ENCODE measurements at places on chromosomes 4 and X. TPM values are rescaled to one million over a fixed set of nuclear protein-coding genes. Genes with fewer than 3 reads are reported as not detected.
A peak's percentile ranks its signal among the peaks of the same experiment; 100 is the strongest.

DNA sequence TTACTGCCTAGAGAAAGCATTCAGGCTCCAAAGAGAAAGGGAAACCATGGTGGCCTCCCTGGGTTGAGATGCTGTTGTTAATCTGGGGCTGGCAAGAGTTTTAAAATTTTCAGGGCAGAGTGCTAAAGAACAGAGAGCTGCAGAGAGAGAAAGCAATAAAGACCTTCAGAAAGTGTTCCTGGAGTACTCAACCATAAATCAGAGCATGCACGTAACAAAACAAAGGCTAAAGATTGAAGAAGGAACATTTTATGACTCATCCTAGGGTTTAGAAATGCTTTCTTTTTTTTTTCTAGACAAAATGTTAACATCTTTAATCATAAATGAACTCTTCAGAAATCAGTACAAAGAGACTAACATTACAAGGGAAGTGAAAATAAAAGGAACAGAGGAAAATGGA lies 562.3 kb upstream of the NDST4 start:
- DNase-seq = no peak

DNA sequence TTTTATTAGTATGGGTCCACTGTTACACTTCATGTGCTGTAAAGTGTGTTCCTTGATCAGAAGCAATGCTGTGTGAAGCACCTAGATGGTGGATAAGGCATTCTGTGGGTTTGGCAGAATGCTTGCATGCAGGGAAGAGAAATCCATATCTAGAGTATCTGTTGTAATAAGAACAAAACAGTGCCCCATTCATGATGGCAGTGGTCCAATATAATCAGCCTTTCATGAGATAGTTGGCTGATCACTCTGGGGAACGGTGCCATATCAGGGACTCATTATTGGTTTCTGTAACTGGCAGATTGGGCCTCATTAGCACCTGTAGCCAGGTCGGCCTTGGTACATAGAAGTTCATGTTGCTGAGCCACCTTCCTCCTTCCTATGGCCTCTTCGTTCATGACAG lies 28.7 kb downstream of the STIM2 start:
- no peak for DNase-seq

- peak; percentile 94 for DNase-seq
Measured at GRCh38 chr4:140252742-140253555, 99.0 kb upstream of the MAML3 start.

GRCh38 chrX:55056820-55057674 lies 17.8 kb upstream of the PAGE2B start:
- DNase-seq = no peak

AFM gene
- total RNA-seq = not detected

GRCh38 chr4:181350615-181351415 lies 892.4 kb upstream of the TENM3 start:
- DNase-seq = no peak

DNA sequence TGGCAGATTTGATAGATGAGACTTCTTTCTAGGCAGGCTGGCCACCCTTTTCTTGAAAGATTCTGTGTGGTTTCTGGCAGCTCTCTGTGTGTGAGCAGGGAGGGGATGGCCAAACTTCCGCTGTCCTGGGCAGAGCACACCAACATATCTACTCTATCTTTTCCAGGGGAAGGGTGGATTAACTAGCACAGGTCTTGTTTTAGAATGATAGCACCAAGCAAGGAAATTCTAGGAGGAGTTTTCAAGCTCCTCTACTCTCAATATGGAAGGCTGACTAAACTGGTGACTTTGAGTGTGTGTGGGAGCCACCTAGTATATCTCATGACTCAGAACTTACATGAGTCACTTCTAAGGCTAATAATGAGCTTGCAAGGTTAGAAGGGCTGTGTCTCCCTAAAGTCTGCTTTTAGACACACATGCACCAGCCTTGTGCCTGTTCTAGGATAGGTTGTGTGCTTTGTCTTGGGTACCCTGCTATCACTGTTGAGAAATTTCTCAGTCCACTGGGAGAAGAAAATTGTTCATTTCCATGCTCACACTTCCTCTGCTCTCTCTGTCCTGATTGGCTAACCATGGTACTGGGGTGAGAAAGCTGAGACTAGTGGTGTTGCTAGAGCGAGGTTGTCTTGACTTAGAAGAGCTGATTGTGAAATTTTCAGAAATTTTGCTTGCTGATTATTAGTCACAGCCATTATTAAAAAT lies 72.9 kb downstream of the YIPF6 start:
- DNase-seq = peak; percentile 22

All from osteoblast (primary cell).